Substantia nigra (tissue), 51 donors: ENCODE measurements at places on chromosomes 5 and 9.

GRCh38 chr9:121450241-121450640 is 49.4 kb downstream of the GGTA1 start:
- DNase-seq: no peak

- DNase-seq: no peak
These were observed 31.7 kb upstream of the TRIM14 start for GRCh38 chr9:98150721-98151120.

GRCh38 chr9:99137225-99137624 is 32.3 kb downstream of the TGFBR1 start:
- DNase-seq: no peak

GRCh38 chr5:125657936-125658335 is 765.3 kb upstream of the GRAMD2B start:
- DNase-seq: no peak

DNA sequence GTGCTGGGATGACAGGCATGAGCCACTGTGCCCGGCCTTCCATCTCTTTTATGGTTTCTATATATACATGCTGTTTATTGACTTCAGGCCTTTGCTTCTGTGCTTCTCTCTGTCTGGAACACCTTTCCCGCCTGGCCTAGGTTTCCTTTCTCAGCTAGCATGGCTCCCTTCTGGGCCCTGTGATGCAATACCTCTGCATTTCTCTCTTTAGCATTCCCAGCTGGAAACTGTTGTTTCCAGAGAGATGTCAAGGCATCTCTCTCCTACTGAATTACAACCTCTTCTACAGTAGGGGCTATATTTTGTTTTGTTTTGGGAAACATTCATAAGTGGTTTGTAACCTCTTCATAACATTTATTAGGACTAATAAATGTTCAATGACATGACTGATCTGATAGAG is 57.1 kb downstream of the RPS23 start:
- no peak for DNase-seq

DNA sequence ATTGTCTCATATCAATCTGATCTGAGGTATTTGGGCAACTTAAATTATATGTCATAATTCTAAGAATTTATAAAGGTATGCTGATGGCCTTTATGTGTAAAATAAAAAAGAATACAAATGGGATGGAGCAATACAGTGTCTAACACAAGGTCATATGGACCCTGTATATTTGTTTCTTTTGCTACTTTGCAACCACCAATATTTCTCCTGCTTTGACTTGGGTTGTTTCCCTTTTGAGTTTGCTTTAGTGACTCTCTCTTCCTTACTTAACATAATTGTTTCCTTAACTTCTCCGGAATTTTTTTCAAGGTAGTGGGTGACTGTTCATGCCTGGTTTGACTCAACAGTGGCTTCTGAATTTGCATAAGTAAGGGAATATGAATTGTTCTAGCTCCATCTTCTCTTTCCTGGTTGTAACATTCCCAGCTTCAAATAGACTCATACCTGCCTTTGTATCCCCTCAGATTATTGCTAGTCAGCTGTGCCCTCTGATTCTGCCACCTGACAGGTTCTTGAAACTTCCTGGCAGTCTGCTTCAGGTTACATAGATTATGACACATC is 30.2 kb upstream of the ANXA1 start:
- DNase-seq: no peak

DNA sequence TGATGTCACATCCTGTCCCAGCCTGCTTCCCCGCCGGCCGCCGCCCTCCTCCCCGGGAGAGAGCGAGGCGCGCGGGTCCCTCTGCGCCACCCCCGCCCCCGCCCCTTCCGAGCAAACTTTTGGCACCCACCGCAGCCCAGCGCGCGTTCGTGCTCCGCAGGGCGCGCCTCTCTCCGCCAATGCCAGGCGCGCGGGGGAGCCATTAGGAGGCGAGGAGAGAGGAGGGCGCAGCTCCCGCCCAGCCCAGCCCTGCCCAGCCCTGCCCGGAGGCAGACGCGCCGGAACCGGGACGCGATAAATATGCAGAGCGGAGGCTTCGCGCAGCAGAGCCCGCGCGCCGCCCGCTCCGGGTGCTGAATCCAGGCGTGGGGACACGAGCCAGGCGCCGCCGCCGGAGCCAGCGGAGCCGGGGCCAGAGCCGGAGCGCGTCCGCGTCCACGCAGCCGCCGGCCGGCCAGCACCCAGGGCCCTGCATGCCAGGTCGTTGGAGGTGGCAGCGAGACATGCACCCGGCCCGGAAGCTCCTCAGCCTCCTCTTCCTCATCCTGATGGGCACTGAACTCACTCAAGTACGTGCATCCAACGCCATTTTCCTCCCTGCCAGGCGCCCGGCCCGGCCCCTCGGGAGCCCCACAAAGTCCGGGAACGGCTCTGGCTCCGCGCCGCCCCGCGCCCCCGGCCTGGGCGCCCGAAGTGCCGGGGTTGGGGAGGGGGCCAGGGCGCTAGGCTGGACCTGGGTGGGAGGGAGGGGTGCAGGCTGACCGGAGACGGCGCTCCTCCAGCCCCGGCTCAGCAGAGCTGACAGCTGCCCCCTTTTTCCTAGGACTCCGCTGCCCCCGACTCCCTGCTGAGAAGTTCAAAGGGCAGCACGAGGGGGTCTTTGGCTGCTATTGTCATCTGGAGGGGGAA is 12.0 kb upstream of the OLFM1 start:
- no peak for DNase-seq

DNA sequence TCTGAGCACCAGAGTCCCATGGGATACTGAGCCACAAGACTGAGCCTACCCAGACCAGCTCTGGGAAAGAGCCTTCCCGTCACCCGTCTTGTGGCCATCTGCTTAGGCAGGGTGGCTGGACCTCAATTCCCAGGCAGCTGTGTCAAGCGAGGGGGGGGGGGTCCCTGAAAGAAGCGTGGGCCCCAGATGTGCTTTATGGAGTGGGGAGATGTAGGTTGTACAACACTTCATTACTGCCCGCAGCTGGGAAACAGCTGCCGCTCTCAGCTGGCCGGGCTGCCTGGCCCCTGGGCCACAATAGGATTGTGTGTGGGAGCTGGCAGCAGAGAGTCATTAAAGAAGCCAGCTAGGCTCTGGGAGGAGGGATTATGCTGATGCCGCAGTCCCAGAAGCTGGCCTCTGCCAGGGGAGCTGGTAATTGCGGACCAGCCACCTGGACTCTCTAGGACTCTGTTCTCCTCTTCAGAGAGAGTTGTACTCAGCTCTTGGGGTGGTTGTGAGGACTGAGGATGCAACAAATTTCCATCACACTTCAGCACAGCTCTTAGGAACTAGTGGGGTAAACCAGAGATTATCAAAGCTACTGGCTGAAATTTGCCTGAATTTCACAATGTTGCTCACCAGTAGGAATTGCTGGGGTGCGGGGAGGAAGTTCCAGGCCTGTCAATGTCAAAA is 145.4 kb downstream of the GADD45G start:
- peak; percentile 45 for DNase-seq

DNA sequence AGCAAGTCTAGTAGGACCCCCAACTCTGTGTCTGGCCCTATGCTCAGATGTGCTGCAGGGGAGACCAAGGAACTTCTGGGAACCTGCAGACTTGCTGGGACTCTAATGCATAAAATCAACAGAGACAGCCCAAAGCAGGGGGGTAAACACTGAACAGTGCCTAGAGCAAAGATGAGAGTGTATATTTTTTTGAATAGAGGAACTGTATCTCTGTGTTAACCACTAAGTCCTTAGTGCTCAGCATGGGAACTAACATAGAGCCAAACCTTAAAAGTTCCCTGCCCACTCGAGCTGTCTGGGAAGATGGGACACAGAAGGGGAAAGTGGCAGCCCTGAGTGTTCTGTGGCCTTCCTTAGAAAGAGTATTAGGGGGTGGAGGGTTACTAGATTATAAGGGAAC is 51.9 kb downstream of the C5orf15 start:
- DNase-seq: no peak

GRCh38 chr9:69605406-69605805 is 66.8 kb downstream of the APBA1 start:
- DNase-seq: no peak

- no peak for DNase-seq
These were observed 66.4 kb upstream of the SUSD1 start for GRCh38 chr9:112241491-112241890.

GRCh38 chr9:2837915-2838314 is 6.0 kb downstream of the PUM3 start:
- DNase-seq: no peak

DNA sequence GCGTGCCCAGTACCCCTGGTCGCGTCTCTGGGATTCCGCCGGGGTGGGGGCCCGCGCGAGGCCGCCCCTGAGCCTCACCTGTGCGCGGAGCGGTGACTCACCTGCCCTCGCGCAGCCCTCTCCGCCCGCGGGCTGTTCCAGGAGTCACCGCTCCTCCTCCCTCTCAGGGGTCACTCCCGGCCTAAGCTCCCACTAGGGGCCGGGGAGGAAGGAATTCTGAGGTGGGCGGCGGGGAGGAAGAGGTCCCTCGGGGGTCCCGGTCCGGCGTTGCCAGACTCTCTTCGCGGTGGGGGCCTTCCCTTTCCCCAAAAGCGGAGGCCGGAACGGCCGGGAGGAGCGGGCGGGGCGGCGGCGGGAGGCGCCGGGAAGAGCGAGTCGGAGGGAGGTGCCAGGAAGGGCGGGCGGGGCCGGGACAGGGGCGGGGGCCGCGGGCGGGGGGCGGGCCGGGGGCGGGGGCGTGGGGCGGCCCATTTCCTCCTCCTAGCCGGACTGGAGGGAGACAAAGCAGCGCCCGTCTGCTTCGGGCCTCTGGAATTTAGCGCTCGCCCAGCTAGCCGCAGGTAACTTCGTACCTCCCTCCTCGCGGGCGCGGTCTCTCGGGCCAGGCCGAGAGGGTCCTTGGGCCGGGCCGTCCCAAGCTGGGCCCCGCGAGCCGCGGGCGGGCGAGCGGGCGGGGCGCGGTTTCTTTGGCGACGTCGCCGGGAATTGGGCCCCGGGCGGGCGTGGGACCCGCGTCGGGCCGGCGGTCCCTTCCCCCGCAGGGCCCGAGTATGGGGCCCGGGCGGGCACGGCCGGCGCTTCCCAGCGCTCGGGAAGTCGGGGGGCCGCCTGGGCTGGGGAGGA is at the start of gene CTNNA1:
Gene CTNNA1, plus strand, starts transcription at position 475 of the 843 bp plus-strand sequence. CDS start 28,500 bp downstream, outside the sequence.
- peak; percentile 76 for DNase-seq

- DNase-seq: peak; percentile 11
These were observed 75.2 kb upstream of the SMARCA2 start for GRCh38 chr9:1939926-1940368.

GRCh38 chr9:14075218-14075617 is 238.7 kb downstream of the NFIB start:
- no peak for DNase-seq
